CMK (cell line): ENCODE measurements at places on chromosomes 12 and 14.
A peak's percentile ranks its signal among the peaks of the same experiment; 100 is the strongest.

DNA sequence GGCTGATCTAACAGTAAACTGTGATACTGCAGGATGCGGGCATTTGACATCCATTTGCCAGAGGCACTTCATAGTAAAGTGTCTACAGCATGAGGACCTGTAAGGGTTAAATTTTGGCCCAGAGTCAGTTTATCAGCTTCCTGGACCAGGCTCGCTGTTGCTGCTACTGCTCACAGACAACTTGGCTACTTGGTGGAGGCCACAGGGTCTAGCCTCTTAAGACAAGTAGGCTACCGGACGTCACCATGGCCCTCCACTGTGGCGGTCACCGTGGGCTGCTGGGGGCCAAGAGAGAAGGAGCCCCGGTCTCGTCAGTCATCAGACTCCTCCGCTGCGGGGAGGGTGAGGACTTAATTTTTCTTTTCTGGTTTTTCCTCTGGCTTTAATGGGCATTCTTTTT, 117.3 kb upstream of the PZP start:
- DNase-seq: no peak

- no peak for DNase-seq
These were observed 36.0 kb upstream of the PPP4R3A start for GRCh38 chr14:91545946-91546716.

DNA sequence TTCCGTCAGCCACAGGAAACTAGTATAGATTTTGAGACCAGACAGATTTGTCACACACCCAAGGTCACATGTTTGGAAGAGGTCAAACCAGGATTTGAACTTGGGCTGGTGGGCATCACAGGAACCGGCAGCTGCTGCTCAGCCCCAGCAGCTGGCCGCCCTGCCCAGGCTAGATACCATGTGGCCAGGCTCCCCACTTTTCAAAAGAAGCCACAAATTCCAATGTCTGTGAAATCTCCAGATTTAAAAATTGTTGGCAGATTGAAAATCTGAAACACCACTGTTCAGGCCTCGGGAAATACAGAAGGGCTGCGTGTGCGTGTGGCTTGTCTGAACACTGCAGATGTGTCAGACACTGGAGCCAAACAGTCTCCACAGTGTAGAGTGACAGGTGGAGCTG, 30.4 kb downstream of the MMAB start:
- no peak for DNase-seq

- DNase-seq: no peak
These were observed 75.1 kb downstream of the GLT1D1 start for GRCh38 chr12:128928361-128928760.

DNA sequence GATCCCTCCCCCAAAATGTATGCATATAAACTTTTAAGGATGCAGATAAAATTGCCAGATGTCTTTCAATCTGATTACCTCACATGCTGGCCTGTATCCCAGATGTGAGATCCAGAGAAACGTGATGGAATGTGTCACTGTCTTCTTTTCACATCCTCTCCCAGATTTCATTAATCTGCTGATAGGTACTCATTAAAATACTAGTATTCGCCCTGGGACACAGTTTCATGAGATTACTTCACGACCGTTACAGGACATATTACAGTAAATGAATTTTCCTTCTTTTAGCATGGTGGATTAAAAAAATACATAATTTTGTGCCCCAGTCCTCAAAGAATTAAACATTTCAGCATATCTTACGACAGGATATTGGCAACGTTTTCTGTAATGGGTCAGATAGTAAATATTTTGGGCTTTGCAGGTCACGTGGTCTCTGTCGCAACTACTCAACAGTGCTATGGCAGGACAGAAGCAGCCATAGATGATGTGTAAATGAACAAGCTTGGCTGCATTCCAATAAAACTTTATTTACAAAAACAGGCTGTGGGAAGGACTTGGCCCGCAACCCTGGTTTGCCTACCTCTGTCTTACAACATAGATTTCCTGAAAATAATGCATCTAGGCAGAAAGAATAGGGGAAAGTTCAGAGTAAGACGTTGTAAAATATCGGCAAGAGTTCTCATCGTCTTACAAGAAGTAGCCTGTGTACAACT, 156.0 kb upstream of the DIO3 start:
- no peak for DNase-seq

DNA sequence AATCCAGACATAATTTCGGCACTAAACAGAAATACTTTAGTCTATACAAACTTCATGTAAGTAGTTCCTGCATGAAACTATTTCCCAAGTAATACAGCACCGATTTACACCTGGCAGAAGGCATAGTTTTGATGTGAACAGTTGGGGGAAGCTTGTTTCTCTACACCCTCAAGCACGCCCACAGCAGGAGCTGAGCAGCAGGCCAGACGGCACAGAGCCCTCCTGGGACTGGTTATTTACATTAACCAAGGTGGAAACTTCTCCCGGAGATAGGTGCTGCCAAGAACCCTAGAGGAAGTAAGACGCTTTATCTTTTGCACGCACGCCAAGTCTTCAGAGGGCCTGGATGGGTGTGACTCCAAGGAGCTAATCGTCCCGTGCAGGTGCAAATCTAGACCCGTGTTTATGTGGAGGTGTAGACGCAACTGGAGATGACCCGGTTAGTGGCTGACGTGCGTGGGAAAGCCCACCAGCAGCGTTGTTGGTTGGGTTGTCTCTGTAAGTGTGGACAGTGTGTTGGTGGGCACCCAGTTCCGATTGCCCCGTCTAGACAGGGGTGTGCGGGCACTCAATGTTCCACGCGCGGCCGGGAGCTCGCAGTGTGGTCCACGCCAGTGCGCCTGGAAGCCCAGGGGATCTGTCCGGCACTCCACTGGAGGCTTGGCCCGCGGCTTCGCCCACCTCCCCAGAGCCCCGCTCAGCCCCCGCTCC, 767 bp upstream of the TCP11L2 start:
- DNase-seq: no peak

GRCh38 chr12:89468648-89469326, 55.8 kb downstream of the GALNT4 start:
- DNase-seq: peak; percentile 3

DNA sequence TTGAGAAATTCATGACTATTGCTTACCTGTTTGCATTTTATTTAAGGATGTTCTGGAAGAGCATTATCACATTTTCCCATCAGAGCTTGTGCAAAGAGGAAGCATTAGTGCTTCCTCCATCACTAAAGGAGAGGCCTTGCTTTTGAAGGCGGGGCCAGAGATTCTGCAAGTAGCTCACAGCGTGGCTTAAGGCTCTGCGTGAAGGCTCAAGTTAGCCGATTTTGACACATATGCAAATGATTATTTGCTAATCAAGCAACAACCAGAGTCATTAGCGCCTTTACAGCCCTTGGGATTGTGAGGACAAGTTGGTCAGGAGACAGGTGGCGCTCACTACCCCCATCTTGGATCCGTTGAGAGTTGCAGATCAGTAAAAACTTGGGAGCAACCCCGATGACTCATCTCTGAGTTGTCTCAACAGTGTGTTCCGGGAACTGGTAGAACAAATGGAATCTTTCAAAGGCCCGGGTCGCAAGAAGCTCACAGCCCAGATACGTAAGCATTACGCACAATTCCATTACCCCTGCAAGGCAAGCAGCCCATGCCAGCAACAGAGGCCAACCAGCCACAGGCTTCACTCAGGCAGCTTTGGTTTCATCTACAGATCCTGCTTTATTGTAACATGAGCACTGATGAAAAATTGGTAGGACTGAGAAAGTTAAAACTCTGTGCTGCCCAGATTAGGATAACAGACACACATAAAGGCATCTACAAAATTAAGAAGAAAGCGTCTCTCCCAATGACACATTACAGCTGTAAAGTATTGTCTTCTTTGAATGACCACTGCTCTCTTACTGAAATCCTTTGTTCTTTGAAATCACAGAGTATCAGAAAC, 34.9 kb upstream of the SPTSSA start:
- DNase-seq: no peak

DNA sequence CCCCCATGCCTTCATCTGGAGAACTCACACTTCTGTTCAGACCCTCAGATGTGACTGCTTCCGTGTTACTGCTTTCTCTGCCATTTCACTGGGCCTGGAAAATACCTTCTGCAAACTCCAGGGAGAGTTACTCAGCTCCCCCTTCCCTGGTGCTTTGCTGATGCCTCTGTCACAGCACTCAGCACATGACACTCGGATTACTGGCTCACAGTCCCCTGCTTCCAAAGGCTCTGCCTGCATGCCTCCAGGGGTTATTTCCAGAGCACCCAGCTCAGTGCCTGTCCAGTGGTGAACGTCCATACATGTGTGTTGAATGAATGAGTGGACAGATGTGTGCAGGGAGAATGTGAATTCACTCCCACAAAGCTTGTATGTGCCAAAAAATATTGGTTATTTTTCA, 237.2 kb upstream of the FKBP4 start:
- no peak for DNase-seq

DNA sequence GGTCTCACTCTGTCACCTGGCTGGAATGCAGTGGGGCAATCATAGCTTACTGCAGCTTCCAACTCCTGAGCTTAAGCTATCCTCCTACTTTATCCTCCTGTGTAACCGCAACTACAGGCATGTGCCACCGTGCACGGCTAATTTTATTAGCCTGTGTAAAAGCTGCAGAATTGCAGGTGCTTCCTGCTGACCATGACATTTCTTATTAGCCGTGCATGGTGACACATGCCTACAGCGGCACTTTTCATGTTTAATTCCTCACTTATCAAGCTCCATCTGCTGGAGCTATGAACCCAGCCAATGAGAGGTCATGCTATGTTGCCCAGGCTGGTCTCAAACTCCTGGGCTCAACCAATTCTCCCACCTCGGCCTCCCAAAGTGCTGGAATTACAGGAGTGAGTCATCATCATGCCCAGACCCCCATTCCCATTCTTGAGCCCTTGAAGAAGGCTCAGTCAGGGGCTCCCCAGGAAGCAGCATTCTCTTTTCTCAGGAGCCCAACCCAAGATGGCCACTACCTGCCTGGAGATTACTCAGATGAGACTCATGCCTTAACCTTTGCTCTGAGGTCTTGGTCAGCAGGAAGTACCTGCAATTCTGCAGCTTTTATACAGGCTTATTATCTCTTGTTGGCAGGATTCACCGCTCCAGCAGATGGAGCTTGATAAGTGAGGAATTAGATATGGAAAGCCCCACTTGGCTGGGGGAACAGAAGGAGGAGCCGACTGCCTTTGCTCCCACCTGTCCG, 503.2 kb downstream of the MED13L start:
- DNase-seq: no peak

- DNase-seq: no peak
These were observed 73.9 kb upstream of the TBX5 start for GRCh38 chr12:114479831-114480230.

GRCh38 chr12:45077251-45077650, 26.4 kb upstream of the DBX2 start:
- DNase-seq: no peak

DNA sequence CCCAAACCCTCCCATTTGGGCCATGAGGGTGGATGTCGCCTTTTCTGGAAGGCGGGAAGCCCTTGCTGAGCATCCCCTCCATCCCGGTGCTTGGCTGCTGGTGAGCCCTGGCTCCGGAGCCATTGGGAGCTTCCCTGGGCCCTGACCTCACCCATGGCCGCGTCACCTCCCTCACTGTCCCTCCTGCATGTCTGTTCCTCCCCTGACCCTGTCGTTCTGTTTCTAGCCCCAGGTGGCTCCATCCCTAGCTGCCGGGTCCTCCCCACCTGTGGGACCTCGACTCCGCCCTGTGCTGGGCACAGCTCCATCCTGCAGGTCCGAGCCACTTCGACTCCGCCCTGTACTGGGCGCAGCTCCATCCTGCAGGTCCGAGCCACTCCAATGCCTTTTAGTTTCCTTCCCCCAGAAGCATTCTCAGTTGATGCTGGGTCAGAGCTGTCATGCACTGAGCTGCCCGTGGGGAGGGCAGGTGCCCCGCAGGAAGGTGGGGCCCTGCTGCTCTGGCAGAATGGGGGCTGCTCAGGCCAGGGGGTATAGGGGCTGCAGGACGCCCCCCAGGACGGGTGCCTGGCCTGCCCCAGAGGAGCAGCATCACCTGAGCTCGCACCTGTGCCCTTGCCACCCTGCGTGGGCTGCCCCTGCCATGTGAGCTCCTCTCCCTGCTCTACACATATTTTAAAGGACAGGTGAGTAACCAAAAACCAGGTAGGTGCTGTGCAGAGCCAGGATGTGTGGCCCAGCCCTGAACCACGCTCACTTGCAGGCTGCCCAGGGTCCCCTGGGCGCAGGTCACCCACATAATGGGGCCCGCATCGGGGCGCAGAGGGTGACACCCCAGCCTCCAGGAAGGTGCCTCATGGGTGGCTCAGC, 19.0 kb downstream of the NOC4L start:
- no peak for DNase-seq

GRCh38 chr14:71452539-71452938, 479.7 kb upstream of the RGS6 start:
- DNase-seq: no peak

GRCh38 chr14:75720842-75721498, 59.9 kb downstream of the TTLL5 start:
- DNase-seq: no peak

DNA sequence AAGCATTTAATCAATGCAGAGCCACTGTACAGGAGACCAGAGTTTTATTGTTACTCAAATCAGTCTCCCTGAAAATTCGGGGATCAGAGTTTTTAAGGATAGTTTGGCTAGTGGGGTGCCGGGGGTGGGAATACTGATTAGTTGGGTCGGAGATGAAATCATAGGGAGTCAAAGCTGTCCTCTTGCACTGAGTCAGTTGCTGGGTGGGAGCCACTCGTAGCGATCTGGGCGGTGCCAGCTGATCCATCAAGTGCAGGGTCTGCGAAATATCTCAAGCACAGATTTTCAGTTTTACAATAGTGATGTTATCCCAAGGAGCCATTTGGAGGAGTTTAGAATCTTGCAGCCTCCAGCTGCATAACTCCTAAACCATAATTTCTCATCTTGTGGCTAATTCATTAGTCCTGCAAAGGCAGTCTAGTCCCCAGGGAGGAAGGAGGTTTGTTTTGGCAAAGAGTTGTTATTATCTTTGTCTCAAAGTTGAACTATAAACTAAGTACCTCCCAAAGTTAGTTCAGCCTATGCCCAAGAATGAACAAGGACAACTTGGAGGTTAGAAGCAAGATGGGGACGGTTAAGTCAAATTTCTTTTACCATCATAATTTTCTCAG, 169.4 kb upstream of the PLEKHG7 start:
- no peak for DNase-seq

DNA sequence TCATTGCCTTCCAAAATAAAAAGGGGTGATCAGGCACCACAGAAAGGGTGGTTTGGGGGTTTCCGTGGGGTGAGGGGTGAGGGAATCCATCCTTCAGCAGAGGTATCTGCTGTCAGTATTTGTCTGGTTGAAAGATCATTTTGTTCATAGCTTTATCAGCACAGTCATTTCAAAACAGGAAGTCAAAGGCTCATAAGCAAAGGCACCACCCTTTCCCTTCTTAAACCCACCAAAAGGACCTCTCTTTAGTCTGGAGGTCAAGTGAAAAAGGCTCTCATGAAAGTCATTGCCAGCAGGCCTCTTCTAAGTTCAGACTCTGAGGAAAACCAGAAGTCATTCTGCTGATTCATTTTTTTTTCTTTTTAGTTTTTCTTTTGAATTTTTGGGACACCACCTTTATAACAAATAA, 6.2 kb downstream of the CHST11 start:
- no peak for DNase-seq

DNA sequence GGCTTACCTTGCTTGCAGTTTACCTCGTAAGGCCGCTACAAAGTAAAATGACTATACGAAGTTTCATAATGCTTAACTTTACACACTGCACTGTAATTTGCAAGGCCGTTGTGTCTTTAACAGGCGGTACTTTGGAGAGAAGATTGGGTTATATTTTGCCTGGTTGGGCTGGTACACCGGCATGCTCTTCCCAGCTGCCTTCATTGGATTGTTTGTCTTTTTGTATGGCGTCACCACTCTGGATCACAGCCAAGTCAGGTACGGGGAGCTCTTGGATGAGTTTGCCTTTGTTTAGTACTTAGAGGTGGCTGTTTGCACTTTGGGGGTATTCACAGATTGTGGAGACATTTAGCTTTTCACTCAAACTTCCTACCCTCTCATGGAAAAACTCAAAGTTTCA, 167.8 kb downstream of the SLC5A8 start:
- DNase-seq: no peak
